ENCODE measurements at places on chromosomes 1 and 21.

GRCh38 chr1:125085720-125086591 lies 3901.2 kb downstream of the SRGAP2C start:
- ATAC-seq, result no peak

DNA sequence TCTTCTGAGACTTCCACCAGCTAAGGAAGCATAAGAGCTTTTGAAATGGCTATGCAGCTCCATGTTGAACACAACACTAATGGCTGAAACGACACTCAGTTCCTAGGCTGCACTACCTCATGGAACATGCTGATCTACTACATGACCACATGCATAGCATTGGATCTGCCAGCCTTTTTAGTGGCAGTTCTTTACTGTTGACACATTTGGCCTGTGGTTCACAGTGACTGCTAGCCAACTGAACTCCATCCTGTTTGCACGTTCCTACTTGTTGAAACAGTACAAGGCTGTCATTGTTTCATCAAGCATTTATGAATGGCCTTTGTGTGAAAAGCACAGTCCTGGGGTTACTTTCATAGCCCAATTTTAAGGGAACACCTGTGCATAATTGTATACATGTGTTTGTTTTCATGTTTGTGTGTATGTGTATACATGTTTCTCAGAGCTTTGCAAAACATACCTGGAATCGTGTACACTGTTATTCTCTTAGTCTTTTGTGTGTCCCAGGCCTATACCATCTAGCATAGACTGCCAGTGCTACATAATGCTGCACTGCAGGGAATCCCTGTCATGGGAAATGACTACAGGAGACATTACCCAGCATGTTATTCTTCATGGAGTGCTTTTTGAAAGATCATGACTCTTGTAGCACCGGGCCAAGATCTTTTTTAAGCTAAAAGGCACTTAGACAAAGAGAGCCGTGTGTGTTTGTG lies 179.6 kb upstream of the ESRRG start:
- no peak for ATAC-seq

GRCh38 chr1:194908643-194909042 lies 1699.6 kb downstream of the KCNT2 start:
- no peak for ATAC-seq

- no peak for ATAC-seq
Observed at GRCh38 chr1:68383092-68383491, 66.7 kb downstream of the RPE65 start.

- ATAC-seq, result peak; percentile 60
Observed at GRCh38 chr1:101293461-101294051, 56.7 kb downstream of the S1PR1 start.

- ATAC-seq, result peak; percentile 74
Observed at GRCh38 chr21:45138199-45139002, 64.0 kb downstream of the ADARB1 start.

GRCh38 chr1:39675220-39675619 lies 3.3 kb upstream of the NT5C1A start:
- no peak for ATAC-seq

All from activated T-helper 17 cell treated with anti-CD3 and anti-CD28 coated beads, Interleukin-2, amount 50 U/mL, for 72 hours (primary cell).